ENCODE measurements at places on chromosomes 16 and 17. TPM values are rescaled to one million over a fixed set of nuclear protein-coding genes. Genes with fewer than 3 reads are reported as not detected.

Gene SLC6A2
- not detected for total RNA-seq

Gene VMO1
- total RNA-seq = 1.2 TPM

Gene CD300LB
- not detected for total RNA-seq

Gene LPO
- not detected for total RNA-seq

Gene IRX3
- total RNA-seq = under 0.01 TPM

Gene ZNF597
- 1.3 TPM for total RNA-seq

Gene GRIN2C
- total RNA-seq = 0.16 TPM

Gene NPIPB13
- total RNA-seq = 1.7 TPM

Gene CD300E
- total RNA-seq = not detected

Gene MT1A
- total RNA-seq = not detected

Gene SRL
- 0.47 TPM for total RNA-seq

Gene TEX14
- under 0.01 TPM for total RNA-seq

Gene IGF2BP1
- 2.5 TPM for total RNA-seq

Gene TMEM256
- total RNA-seq = 140 TPM

Gene SMIM36
- total RNA-seq = not detected

Gene GNG13
- total RNA-seq = not detected

Gene FGF11
- 1.1 TPM for total RNA-seq

Gene KRTAP2-4
- not detected for total RNA-seq

Gene KRT27
- total RNA-seq = not detected

Gene CSH2
- not detected for total RNA-seq

Gene KRT31
- not detected for total RNA-seq

Gene NAA60
- total RNA-seq = 14.6 TPM

Gene TP53TG3B
- not detected for total RNA-seq

Gene XYLT1
- 16.2 TPM for total RNA-seq

Gene ACBD4
- total RNA-seq = 7.4 TPM

Gene RAB37
- 0.60 TPM for total RNA-seq

Gene NPIPA2
- total RNA-seq = not detected

Gene SULT1A4
- 2.7 TPM for total RNA-seq

Gene HSD17B2
- total RNA-seq = 0.09 TPM

Gene CHST4
- not detected for total RNA-seq

Gene SPIRE2
- 1.6 TPM for total RNA-seq

Gene CACNA1G
- 0.32 TPM for total RNA-seq

Gene KRTAP4-5
- not detected for total RNA-seq

Gene CNTD1
- total RNA-seq = 0.94 TPM

Gene NOTUM
- total RNA-seq = under 0.01 TPM

Gene MPV17L
- total RNA-seq = 0.47 TPM

Gene DNAH9
- not detected for total RNA-seq

Gene DLX3
- not detected for total RNA-seq

Gene CDYL2
- 2.0 TPM for total RNA-seq

Gene NPIPB9
- not detected for total RNA-seq

Gene ABAT
- total RNA-seq = 2.7 TPM

Gene CHTF8
- total RNA-seq = 43.5 TPM

Gene RASL10B
- total RNA-seq = 1.1 TPM

Gene TGFB1I1
- 11.6 TPM for total RNA-seq

Gene KRT13
- total RNA-seq = 0.17 TPM

Gene LRRC59
- total RNA-seq = 84.9 TPM

Gene TRPV3
- total RNA-seq = 2.8 TPM

Gene ADAD2
- not detected for total RNA-seq

Gene TBC1D28
- total RNA-seq = not detected
